Stimulated activated CD8-positive, alpha-beta memory T cell treated with anti-CD3 and anti-CD28 coated beads, Interleukin-12 subunit alpha, Interleukin-12 subunit beta, amount 100 ng/mL, for 4 hours (primary cell): ENCODE measurements at places on chromosomes 6 and 20.

DNA sequence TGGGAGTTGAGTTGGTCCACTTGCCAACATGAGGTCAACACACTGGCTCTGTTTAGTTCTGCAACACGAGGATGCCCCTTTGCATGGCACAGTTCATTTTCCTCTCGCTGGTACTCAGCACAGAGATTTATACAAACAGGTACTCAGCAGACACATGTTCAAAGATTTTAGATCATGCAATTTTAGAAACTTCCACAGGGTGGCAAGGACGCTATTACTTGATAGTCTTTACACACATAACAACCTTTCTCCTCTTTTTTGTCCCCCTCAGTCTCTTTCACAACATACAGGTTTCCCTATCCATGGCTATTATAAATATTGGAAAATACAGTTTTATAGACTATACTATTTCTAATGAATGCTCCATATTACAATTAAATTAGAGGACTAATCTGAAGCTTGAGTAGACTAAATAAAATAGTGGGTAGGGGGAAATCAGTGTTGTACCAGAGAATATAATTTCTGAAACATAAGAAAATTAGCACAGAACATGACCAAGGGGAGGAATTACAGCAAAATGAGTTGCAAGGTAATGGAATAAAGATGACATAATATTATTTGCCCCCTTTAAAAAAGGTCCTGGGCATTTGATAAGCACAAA is 331.8 kb upstream of the BTBD3 start:
- DNase-seq, result no peak

- no peak for DNase-seq
Measured at GRCh38 chr20:53891306-53891894, 179.0 kb downstream of the BCAS1 start.

- no peak for DNase-seq
Measured at GRCh38 chr20:50070361-50070760, 42.6 kb downstream of the UBE2V1 start.

DNA sequence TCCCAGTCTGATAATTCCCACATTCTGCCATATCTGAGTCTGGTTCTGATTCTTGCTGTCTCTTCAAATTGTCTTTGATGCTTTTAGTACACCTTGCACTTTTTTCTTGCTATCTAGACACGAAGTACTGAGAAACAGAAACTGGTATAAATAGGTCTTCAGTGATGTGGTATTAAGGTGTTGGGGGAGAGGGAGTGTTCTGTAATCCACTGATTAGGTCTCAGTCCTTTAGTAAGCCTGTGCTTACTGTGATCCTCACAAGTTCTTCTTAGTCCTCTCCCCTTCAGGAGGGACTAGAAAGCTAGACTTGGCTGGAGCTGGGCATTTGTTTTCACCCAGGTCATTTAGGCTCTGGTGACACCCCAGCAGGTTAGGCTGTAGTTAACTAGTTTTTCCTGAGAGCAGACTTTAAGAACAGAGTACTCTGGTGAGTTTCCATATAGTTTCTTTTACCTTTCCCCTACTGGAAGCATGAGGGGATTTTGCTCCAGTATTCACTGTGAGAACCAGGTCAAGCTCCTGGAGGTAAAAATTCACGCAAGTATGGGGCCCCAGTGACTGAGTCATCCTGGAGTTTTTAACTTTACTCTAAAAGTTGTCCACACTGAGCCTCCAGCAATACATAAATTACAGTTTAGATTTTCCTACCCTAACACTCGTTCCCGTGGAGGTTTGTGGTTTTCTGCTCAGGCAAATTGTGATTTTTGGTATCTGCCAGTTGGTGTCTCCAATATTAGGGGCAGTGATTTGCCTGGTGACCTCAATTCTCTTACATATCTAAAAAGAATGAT is 154.6 kb downstream of the CDKAL1 start:
- DNase-seq, result no peak

GRCh38 chr6:21240709-21241108 is 352.8 kb upstream of the SOX4 start:
- DNase-seq, result no peak

DNA sequence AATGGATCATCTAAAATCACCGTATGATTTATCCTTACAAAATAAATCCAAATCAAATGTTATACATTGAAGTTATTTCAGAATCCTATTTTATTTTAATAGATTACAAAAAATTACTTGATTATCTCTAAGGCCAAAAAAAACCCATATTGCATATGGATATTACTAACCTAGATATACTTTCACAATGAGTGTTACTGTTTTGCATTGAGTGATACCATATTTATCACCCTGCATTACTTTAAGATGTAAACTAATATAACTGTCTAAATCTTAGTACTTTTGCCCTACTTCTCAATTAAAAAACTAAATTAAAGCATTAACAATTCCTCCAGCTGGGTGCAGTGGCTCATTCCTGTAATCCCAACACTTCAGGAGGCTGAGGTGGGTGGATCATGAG is 11.1 kb downstream of the PPIL4 start:
- DNase-seq, result no peak

DNA sequence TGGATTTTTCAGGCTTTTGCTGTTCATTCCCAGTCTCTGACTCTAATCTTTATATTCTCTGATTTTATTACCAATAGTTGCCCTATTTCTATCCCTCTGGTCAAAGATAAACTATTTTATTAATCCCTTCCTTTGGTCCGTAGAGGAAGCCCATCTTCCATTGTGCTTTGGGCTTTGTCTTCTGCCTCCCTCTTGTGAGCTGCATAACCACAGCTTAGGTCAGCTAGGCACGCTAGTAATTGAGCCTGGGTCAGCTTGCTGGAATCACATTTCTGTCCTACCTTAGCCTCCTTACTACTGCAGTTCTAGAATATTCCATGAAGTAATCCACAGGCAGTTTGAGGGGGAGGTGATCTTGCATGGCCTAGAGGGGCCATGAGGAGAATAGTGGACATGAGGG is 49.4 kb downstream of the TRMT11 start:
- DNase-seq, result no peak

- DNase-seq, result no peak
Measured at GRCh38 chr6:80356000-80356399, 249.5 kb downstream of the BCKDHB start.

GRCh38 chr6:160967833-160968232 is 23.7 kb upstream of the MAP3K4 start:
- DNase-seq, result no peak

DNA sequence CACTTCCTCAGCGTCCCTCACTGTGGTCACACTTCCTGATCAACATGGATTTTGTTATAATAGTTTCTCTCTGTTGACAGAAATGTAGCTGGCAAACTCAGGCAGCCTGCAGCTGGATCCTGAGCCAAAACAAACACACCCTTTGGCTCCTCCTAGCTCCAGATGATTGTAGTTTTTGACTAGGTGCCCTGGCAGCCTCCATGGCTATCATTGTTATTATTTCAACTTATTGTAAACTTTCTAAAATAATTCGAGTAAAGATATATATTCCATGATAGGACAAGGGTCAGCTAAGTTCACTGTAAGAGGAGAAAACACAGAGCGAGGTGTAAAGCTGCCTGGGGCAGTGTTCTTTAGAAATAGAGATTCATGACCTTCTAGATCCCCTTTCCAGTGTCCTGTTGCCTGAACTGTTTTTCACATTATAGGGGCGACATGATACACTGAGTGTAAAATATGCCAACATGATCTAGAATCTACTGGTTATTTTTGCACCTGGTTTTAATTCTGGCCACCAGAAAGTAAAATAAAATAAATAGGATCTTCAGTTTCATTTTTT is 98.2 kb upstream of the HDGFL1 start:
- no peak for DNase-seq

GRCh38 chr20:20712004-20712473 is 405 bp downstream of the RALGAPA2 start:
- DNase-seq, result no peak

DNA sequence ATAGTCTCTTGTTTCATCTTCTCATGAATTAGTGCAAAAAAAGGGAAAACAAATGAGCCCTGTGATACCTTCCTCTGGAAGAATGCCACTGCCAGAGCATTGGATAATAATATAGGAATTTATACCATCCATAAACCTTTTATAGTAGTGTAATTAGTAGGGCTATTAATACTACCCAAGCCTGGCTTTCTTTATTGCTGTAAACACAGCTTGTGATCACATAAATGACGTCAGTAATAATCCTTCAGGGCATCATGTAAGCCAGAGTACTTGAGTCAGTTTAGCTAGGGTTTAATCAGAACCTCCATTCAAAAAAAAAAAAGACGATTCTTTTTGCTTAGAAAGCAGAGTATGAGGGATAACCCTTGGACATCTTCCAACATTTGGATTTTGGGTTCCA is 264.8 kb downstream of the SLC35F1 start:
- DNase-seq, result no peak

- no peak for DNase-seq
Measured at GRCh38 chr6:122207794-122208193, 191.7 kb upstream of the HSF2 start.

DNA sequence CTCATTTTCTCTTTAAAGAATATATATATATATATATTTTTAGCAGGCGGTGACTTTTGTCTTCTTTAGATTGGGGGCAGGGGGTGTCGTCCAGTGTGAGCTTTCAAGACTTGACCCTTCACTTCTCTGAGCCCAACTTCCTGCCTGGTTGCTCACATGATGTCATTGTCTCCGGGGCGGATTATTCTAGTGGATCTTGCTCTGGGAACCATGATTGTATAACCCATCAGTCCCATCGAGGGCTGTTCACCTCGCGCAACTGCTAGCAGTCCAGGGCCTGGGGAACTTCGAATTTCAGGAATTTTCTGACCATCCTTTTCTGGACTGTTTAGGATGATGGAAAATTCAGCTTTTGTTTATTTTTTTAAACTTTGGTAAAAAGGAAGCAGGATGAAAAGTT is 1.0 kb downstream of the IGF2R start:
- no peak for DNase-seq

- no peak for DNase-seq
Measured at GRCh38 chr6:51992876-51993275, 94.5 kb downstream of the PKHD1 start.

GRCh38 chr6:137237413-137238170 is 18.4 kb upstream of the IFNGR1 start:
- DNase-seq, result no peak

DNA sequence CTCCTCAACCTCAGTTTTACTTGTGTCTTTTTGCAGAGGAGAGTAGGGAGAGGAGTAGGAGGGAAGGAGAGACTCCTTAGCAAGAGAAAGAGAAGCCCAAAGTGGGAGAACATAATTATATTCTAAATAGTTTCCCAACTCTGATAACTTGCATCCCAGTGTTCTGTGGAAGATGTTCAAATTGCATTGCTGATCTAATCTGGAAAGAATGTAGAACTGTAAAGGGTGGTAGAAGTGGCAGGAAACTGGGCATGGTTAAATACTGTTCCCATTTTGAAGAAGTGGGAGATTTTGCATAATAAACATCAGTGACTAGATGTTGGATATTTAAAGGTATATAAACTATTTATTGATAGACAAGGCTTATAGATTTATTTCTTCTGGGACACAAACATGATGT is 42.6 kb upstream of the HMGN3 start:
- DNase-seq, result no peak

GRCh38 chr6:11298651-11299420 is 66.4 kb upstream of the NEDD9 start:
- DNase-seq, result no peak

DNA sequence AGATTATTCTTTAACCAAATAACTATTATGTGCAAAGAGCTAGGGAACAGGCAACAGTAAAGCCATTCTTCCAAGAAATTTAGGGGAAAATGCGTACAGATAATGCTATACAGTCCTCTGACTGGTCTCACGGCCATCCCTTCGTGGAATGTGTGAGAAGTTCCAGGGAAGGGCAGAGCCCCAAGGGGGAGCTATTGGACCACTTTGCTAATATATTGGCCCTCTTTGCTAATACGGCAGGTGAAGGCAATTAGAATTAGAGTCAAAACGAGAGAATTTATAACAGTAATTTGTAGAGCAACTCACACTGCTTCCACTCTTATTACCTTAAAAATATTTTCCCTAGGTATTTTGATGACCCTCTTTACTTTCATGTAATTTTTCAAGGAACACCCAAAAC is 140.4 kb downstream of the IMPG1 start:
- no peak for DNase-seq

DNA sequence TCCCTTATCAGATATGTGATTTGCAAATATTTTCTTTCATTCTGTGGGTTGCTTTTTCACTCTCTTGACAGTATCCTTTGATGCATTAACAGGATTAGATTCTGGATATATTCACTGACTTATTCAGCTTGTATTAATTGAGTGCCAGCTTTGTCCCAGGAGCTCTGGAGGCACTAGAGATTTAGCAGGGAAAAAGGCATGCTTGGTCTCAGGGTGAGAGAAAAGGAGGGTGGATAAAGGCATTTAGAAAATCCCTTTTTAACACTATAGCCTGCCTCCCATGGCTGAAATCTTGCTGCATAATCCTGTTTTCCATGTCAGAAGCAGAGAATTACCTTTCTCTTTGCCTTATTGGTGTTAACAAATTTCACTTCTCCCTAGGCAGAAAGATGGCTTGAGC is 28.5 kb upstream of the SIRT5 start:
- DNase-seq, result no peak

- DNase-seq, result no peak
Measured at GRCh38 chr6:112370946-112371345, 23.8 kb downstream of the RFPL4B start.

GRCh38 chr6:131286469-131287040 is 151.3 kb downstream of the AKAP7 start:
- DNase-seq, result no peak

DNA sequence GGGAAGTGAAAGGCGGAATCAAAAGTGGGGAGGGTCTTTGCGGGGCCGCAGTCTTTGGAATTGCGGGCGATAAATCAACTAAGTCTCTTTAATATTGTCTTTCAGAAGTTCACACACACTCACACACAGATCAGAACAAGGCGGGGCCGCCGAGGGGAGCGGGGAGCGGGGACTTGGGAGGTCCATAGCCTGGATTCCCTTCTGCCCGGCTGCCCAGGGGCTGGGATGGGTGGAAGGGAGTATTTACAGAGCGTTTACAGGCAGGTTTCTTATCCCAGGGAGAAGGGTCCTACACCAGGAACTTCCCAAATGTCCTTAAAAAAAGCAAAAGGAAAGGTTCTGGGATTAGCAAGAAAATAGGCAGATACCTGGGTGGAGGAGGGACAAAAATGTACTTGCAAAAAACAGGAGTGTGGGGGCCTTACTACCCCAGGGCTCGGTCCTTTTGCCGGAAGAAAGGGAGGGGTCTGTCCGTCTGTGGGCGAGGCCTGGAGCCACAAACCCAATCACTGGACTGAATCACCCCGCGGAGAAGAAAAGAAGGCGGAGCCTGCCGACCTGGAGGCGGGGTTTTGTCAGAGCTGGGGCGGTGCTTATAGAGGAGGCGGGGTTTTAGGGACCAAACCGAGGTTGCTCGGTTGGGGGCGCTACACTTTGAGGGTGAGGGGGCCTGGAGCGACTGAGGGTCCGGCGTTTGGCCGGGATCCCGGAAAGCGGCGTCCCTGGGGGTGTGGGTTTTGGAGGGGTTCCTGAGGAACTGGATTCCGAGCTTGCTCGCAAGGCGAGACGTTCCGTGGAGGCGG is 3.2 kb downstream of the PRRT1 start:
- peak; percentile 38 for DNase-seq
